ENCODE measurements at places on chromosomes 3 and 15.

GRCh38 chr15:31516440-31516839, 189.8 kb downstream of the KLF13 start:
- DNase-seq: no peak

DNA sequence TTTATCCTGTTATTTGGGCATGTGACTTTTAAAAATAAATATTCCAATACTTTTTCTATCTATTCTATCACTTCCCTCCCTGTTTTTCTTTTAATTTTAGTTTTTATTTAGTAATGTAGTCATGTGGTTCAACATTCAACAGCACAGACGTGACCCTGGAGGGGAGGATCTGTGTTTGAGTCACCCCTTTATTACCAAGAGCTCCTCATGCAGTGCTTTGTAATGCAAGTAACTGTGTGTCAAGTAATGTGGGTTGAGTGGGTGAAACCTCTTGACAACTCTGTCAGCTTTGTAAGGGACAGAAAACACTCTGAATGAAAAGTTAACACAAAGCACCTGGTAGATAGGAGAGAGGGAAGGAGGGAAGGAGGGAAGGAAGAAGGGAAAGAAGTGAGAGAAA, 89.7 kb upstream of the FGF12 start:
- no peak for DNase-seq

DNA sequence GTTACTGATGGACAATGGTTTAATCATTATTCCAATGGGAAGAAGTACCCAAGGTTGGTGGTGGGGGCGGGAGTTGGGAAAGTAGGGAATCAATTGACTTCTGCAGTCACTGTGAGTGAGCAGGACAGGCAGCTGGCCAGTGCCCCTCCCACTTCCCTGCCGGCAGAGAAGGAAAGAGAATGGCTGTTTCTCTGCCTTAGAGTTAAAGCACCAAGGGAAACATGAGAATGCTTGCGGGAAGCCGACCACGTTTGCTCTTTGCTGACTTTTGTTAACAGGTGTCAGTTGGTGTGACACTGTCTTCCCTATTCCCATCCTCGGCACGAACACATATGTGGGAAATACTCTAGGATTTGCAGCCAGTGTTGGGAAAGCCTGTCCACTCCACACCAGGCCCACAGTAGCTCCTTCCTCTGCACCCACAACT, 33.5 kb upstream of the MFSD1 start:
- no peak for DNase-seq

- no peak for DNase-seq
Observed at GRCh38 chr3:65595222-65596028, 443.3 kb downstream of the MAGI1 start.

DNA sequence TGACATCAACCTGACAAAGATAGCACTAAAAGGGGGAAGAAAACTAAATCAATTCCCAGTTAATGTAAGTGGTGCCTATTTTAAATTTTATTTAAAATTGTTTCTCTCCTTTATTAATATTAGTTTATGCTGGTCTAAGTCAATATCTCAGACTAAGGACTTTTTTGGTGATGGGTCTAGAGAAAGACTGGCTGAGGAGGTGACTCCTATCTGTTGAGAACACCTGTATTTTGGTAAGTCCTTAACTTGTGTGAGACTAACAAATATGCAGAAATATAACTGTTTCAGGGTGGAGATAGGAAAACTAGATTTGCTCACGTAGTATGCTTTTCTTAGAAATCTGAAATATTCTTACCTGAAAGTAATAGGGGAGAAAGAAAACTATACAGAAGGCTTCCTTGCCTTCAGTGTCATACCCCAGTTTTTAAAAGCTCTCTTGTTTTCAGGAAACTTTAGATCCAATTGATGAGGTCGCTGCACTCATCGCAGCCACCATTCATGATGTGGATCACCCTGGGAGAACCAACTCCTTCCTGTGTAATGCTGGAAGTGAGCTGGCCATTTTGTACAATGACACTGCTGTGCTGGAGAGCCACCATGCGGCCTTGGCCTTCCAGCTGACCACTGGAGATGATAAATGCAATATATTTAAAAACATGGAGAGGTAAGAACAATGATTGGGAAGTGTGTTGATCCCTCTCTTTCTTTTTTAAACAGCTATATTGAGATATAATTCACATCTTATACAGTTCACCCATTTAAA, 138.9 kb downstream of the PDE8A start:
- DNase-seq: no peak

- DNase-seq: no peak
Observed at GRCh38 chr3:127212231-127212630, 19.3 kb downstream of the PRR23E start.

DNA sequence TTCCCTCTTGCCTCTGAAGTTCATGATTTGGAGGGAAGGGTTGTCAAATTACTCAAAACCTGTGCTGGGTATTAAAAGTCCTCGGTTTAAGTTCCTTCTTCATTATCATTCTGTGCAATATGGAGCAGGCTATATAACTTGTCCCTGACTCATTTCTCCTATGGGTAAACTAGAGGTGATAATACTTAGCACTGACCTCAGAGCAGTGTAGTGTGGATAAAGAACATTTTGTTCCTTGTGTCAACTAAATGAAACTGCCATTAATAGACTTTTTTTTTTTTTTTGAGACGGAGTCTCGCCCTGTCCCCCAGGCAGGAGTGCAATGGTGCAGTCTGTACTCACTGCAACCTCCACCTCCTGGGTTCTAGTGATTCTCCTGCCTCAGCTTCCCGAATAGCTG, 2.2 kb upstream of the BBX start:
- no peak for DNase-seq

Measured in stimulated activated CD8-positive, alpha-beta memory T cell treated with anti-CD3 and anti-CD28 coated beads, Interleukin-4, amount 100 ng/mL, for 1 hour (primary cell).